ENCODE measurements at places on chromosomes 6 and 20.

DNA sequence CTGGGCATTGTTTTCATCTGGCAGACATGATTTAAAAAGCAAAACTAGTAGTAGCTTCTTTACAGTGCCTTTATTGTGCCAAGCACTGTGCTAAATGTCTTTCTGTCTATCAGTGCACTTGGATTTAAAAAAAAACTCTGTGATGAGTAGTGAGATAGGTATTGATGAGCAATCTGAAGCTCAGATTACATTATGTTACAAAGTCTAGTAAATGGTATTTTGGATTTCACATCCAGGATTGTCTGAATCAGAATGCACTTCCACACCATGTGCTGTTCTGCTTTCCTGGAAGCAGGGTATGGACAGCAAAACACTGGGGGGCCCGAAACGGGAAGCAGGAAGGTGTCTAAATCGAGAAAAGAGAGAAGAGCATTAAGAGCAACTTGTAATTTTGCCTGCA is 103.4 kb upstream of the CCN2 start:
- H3K27ac ChIP-seq, result no peak overlapping the region
- H3K27me3 ChIP-seq, result no peaks in the 10 kb centered on the region
- peaks cover 8% of the 10 kb centered on the region for H3K4me1 ChIP-seq

DNA sequence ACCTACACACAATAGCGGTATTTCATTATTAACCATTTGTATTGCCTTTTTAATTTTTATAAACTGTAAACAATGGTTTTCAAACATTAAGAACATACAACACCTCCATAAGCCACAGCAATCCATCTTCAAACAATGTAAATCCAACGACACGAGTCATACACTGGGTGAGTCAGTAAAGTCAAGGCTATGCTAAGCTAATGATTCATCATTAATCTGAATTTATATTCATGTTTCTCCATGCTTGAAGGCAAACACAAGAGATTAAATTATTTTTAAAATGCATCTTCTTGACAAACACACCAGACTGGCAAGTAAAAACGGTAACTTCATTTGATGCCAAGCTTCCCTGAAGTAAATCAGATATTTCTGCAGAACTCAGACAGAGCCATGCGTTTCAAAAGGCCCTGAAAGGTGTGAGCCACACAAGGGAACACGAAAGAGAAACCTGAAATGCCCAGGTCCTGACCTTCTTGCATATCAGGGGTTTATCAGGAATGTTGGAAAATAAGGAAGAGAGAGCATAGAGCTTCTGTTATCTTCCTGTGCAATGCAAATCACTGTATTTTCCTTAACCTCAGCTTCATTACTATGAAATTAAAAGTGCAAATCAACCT is 162.5 kb downstream of the ALDH8A1 start:
- no peak for DNase-seq
- peaks cover 8% of the 10 kb centered on the region for H3K4me1 ChIP-seq
- H3K4me3 ChIP-seq, result no peak overlapping the region

DNA sequence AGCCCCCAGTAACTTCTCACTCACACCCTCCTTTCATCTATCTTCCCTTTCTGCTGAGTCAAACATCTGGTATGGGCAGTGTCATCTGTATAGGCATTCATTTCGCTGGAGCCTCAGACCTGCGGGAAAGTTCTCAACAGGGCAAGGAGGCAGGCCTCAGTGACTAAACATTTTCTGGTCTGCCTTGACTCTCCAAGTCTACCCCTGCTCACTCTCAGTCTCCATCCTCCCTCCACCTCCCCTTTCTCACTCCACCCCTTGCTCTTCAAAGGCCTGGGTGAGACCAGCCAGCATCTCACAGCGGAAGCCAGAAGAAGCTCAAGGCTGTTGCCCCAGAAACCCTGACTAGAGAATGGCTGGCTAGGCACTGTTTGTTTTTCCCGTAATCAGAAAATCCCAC is 105.0 kb upstream of the BEND6 start:
- H3K4me1 ChIP-seq, result peaks cover 40% of the 10 kb centered on the region
- peak overlapping the region; percentile 86 for H3K4me3 ChIP-seq
- H3K27me3 ChIP-seq, result no peaks in the 10 kb centered on the region
- H3K36me3 ChIP-seq, result peaks cover 6% of the 10 kb centered on the region
- no peak for DNase-seq
- H3K27ac ChIP-seq, result peak overlapping the region; percentile 92

DNA sequence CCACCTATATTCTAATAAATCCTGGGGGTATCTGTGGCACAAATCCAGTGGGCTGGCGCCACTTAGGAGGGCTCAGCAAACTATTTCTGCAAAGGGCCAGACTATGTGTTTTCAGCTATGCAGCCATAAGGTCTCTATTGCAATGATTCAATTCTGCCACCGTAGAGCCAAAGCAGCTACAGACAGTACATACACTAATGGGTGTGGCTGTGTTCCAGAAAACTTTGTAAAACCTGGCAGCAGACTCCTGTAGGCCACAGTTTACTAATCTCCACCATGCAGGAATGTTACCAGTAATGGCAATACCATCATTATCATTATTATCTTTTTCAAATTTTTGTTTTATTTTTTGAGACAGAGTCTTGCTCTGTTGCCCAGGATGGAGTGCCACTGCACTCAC is 65.7 kb downstream of the SULF2 start:
- no peak overlapping the region for H3K4me3 ChIP-seq
- DNase-seq, result no peak
- H3K4me1 ChIP-seq, result peaks cover 9% of the 10 kb centered on the region
- H3K36me3 ChIP-seq, result no peaks in the 10 kb centered on the region

- no peak overlapping the region for H3K27ac ChIP-seq
- peaks cover 15% of the 10 kb centered on the region for H3K36me3 ChIP-seq
Measured at GRCh38 chr20:11920083-11920482, 2.4 kb downstream of the BTBD3 start.

DNA sequence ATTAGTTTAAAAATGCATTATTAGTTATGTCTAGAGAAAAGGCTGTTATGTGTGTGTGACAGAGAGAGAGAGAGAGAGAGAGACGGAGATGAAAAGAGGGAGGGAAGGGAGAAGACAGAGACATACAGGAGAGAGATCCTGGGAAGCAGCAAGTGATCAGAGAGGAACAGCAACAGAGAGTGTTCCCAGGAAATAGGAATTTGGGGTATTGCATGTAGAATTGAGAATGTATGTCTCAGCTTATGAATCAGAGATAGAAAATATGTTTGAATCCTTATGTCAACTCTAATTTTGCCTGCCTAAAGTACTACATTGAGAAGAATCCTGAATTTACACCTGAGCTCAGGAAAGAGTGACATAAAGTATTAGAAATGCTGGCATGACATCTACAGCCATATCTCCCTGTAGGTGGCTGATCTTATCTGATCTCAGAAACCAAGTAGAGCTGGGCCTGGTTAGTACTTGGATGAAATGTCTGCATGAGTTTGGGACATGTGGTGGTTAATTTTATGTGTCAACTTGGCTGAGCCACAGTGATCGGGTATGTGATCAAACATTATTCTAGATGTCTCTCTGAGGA is 130.6 kb downstream of the TENT5A start:
- peaks cover 10% of the 10 kb centered on the region for H3K4me1 ChIP-seq
- DNase-seq, result no peak
- H3K27me3 ChIP-seq, result no peaks in the 10 kb centered on the region
- H3K27ac ChIP-seq, result no peak overlapping the region
- H3K4me3 ChIP-seq, result no peak overlapping the region
- no peaks in the 10 kb centered on the region for H3K36me3 ChIP-seq

DNA sequence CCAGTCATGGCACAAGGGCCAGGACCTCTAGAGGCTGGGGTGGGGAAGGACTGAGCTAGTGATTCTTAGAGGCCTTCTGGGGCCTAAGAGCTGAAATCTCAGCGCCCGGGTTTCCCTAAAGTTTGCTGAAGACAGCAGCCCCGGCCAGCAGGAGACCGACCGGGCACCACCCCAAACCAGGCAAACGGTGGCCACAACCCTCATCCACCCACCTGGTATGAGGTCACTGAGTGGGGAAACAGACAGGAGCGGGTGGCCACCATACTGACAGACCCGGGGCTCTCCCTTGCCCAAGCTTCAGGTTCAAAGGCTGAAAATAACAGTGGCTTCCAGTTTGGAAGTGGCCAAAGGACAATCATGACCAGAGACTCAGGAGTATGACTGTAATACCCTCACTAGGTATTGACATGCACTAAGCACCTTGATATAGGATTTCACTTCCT is 35.0 kb upstream of the ID1 start:
- no peak overlapping the region for H3K4me3 ChIP-seq
- H3K27me3 ChIP-seq, result no peaks in the 10 kb centered on the region
- peaks cover 44% of the 10 kb centered on the region for H3K4me1 ChIP-seq
- H3K27ac ChIP-seq, result peak overlapping the region; percentile 23
- H3K36me3 ChIP-seq, result peaks cover 3% of the 10 kb centered on the region

- no peak for DNase-seq
- H3K4me3 ChIP-seq, result no peak overlapping the region
- peaks cover 40% of the 10 kb centered on the region for H3K27me3 ChIP-seq
- H3K4me1 ChIP-seq, result no peaks in the 10 kb centered on the region
- H3K36me3 ChIP-seq, result no peaks in the 10 kb centered on the region
Measured at GRCh38 chr6:24614043-24614420, 32.0 kb downstream of the KIAA0319 start.

- peaks cover 9% of the 10 kb centered on the region for H3K36me3 ChIP-seq
- H3K27ac ChIP-seq, result peak overlapping the region; percentile 100
Measured at GRCh38 chr6:152380993-152381898, 255.9 kb downstream of the SYNE1 start.

DNA sequence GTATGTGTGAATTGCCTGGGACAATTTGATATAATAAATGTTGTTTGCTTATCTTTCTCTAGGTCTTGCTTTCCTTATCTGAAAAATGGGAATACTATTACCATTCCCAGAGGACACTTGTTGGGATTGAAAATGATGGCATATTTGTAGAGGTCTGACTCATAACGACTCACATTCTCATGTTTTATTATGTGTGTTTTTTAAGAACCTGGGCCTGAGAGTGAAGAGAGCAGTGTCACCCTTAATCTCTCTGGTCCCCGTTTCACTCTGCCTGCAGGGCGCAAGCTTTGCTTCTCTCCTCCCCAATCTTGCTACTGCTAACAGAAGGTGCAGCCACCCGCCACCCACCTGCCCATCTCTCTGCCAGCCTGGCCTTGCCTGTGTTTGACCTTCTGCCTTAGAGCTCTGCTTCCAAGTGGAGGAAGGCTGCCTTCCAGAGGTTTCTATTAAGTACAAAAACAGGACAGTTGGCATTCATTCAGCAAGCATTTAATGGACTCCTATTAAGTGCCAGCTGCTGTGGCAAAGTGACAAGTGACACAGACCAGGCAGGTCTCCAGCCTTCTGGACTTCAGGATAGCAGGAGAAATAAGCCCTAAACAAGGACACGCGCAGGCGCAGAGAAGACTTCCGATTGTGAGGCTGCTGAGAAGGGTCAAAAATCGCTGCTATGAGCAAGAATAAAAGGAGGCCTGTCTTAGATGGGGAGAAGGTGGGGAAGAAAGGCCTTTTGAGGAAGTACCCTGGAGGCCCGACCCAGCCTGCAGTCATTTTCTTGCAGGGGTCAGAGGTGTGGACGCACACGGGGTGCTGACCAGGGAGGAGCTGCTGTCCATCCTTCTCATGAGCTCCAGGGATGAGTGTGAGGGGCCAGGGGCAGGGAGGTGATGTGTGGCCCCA is 112.5 kb downstream of the JPH2 start:
- H3K4me3 ChIP-seq, result no peak overlapping the region
- H3K4me1 ChIP-seq, result peaks cover 5% of the 10 kb centered on the region
- no peak overlapping the region for H3K27ac ChIP-seq
- peak; percentile 54 for DNase-seq
- no peaks in the 10 kb centered on the region for H3K36me3 ChIP-seq

- no peak for DNase-seq
- no peaks in the 10 kb centered on the region for H3K36me3 ChIP-seq
- peaks cover 30% of the 10 kb centered on the region for H3K4me1 ChIP-seq
Measured at GRCh38 chr6:105609375-105609991, 206.6 kb upstream of the PREP start.

DNA sequence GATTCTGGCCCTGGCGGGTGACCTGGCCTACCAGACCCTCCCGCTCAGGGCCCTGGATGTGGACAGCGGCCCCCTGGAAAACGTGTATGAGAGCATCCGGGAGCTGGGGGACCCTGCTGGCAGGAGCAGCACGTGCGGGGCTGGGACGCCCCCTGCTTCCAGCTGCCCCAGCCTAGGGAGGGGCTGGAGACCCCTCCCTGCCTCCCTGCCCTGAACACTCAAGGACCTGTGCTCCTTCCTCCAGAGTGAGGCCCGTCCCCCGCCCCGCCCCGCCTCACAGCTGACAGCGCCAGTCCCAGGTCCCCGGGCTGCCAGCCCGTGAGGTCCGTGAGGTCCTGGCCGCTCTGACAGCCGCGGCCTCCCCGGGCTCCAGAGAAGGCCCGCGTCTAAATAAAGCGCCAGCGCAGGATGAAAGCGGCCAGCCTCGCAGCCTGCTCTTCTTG is 868 bp upstream of the SLC2A4RG start:
- no peak overlapping the region for H3K4me3 ChIP-seq
- H3K27ac ChIP-seq, result no peak overlapping the region
- peaks cover 5% of the 10 kb centered on the region for H3K36me3 ChIP-seq
- DNase-seq, result no peak

GRCh38 chr6:66556936-66557335 is 849.9 kb upstream of the EYS start:
- H3K36me3 ChIP-seq, result no peaks in the 10 kb centered on the region
- no peaks in the 10 kb centered on the region for H3K27me3 ChIP-seq
- H3K4me3 ChIP-seq, result no peak overlapping the region
- no peaks in the 10 kb centered on the region for H3K4me1 ChIP-seq

GRCh38 chr20:38126146-38126921 is 38.7 kb downstream of the TGM2 start:
- H3K4me1 ChIP-seq, result peaks cover 38% of the 10 kb centered on the region
- peak overlapping the region; percentile 66 for H3K27ac ChIP-seq
- H3K4me3 ChIP-seq, result no peak overlapping the region
- no peaks in the 10 kb centered on the region for H3K36me3 ChIP-seq

DNA sequence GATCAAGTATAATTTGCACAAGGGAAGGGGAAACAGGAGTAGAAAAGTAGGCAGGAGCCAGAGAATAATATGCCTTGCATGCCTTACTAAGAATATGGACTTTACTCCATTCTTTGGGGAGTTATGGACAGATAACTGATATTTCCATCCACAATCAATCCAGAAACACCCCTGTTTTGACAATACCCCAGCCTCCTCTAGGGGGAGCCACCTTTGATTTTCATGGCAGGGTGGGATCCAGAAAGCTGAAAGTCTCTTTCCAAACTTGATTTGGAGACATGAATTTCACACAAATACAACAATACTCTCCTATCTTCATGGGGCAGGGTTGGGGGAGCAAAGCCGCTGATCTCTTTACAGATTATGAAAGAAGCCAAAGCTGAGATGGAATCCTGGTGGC is 404.1 kb downstream of the FOXA2 start:
- no peak for DNase-seq
- no peaks in the 10 kb centered on the region for H3K4me1 ChIP-seq
- no peaks in the 10 kb centered on the region for H3K36me3 ChIP-seq
- H3K27ac ChIP-seq, result no peak overlapping the region

GRCh38 chr6:3230900-3231246 is 3.4 kb upstream of the TUBB2B start:
- peaks cover 52% of the 10 kb centered on the region for H3K4me1 ChIP-seq
- peak overlapping the region; percentile 93 for H3K27ac ChIP-seq
- peak overlapping the region; percentile 92 for H3K4me3 ChIP-seq
- no peak for DNase-seq
- H3K36me3 ChIP-seq, result no peaks in the 10 kb centered on the region
- H3K27me3 ChIP-seq, result peaks cover 6% of the 10 kb centered on the region

- no peaks in the 10 kb centered on the region for H3K36me3 ChIP-seq
- no peak overlapping the region for H3K27ac ChIP-seq
- H3K4me1 ChIP-seq, result no peaks in the 10 kb centered on the region
- H3K27me3 ChIP-seq, result no peaks in the 10 kb centered on the region
- no peak for DNase-seq
- no peak overlapping the region for H3K4me3 ChIP-seq
Measured at GRCh38 chr6:52937908-52938307, 28.4 kb upstream of the GSTA3 start.

All from osteocyte (in vitro differentiated cells).